ENCODE measurements at places on chromosomes 2 and 18. TPM values are rescaled to one million over a fixed set of nuclear protein-coding genes. Genes with fewer than 3 reads are reported as not detected.

The ADAM23 gene
- 30.1 TPM for total RNA-seq

The ZSWIM2 gene
- not detected for total RNA-seq

The AFG3L2 gene
- total RNA-seq: 50.5 TPM

The GRB14 gene
- total RNA-seq: 9.8 TPM

The KCNE4 gene
- total RNA-seq: 0.51 TPM

The GPR55 gene
- not detected for total RNA-seq

The DSG1 gene
- total RNA-seq: 0.17 TPM

The WIPF1 gene
- 0.29 TPM for total RNA-seq

The ELP2 gene
- total RNA-seq: 88.6 TPM

The ANO7 gene
- total RNA-seq: 0.50 TPM

The STK25 gene
- 113 TPM for total RNA-seq

The EMILIN1 gene
- total RNA-seq: 1.5 TPM

The SCYGR4 gene
- not detected for total RNA-seq

The MAP3K19 gene
- not detected for total RNA-seq

The TGOLN2 gene
- 83.0 TPM for total RNA-seq

The RAD51AP2 gene
- total RNA-seq: 0.17 TPM

The RAB31 gene
- total RNA-seq: 12.3 TPM

The FN1 gene
- 10,039 TPM for total RNA-seq

The ZNF804A gene
- not detected for total RNA-seq

The CETN1 gene
- total RNA-seq: not detected

The NT5DC4 gene
- 1.2 TPM for total RNA-seq

The SLC1A4 gene
- total RNA-seq: 41.8 TPM
